ENCODE measurements at places on chromosomes 3 and 15.

DNA sequence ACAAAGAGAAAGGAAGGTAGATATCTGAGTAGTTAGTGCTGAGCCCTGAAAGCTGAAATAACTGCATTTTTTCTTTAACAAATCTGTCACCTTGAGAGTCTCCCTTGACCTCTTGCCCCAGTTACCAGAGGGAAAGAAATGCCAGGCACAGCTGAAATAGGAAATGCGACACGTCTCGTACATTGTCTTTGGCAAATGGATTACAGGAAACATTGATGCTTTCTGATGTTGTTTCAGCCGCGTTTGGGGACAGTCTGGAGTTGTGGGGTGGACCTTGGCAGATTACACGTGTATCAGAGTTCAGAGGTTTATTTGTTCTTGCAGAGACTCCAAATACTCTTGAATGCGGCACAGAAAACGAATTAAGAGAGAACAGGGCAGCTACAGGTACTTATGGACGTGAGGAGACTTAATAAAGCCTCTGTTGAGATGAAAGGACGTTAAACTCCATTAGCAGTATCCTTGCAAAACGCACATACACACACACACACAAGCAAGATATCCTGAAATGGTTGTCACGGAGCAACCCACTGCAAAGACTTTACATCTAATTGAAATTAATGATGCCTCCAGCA, 272.8 kb upstream of the RORA start:
- DNase-seq, result no peak

DNA sequence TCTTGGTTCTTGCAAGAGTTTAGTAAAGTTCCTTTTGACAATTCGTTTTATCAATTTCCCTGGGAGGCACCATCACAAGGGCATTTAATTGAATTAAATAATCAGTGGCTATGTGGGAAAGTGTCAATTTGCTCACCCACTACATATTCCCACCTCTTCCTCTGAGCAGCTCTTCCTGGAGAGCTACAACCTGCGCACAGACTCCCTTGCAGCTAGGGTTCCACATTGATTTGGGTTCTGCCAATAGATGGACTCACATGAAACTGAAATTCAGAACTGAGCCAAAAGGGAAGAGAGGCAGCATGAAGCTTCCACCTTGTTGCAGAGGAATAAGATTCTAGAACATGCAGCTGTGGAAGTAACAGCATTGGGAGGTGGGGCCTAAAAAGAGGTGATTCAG, 94.8 kb downstream of the TLE3 start:
- DNase-seq, result no peak

- no peak for DNase-seq
These were observed 26.0 kb downstream of the CYP19A1 start for GRCh38 chr15:51312166-51313073.

GRCh38 chr3:13037458-13038117, 35.6 kb downstream of the IQSEC1 start:
- DNase-seq, result no peak

- DNase-seq, result no peak
These were observed 73.8 kb downstream of the RPLP1 start for GRCh38 chr15:69526081-69527061.

GRCh38 chr3:120752230-120752629, 9.7 kb downstream of the GTF2E1 start:
- no peak for DNase-seq

DNA sequence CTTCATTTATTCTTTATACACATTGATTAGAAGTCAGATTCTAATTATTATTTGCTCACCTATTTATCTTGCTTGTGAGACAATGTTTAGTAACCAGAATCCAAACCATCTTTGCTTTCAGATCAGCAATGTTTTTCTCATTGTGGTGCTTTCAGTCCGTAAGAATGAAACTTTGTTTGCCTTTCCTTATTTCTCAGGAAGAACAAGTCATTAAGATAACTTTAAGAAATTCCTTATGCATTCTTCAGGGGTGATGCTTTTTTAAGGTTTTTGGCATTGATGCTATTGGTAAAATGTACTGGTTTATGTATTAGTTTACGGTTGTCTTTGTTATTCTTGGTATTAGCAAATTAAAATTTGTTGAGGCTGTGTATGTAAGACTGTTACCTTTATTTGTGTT, 120.8 kb upstream of the POU1F1 start:
- no peak for DNase-seq

DNA sequence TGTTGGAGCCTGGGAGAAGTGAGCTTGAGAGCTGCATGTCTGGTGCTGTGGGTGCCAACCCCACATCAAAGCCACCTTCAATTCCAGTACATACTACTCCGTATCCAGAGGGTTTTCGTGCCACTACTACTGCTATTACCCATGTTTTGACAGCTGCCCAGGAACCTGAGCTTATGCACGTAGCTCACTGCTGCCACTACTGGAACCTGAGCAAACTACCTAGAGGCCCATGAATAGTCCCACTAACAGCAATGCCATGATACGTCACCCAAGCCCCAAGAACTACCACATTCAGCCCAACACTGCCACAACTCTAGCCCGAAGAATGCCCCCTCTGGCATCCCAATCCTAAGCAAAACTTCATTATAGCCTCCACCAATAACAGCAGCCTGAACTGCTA, 215.2 kb upstream of the BCHE start:
- DNase-seq, result no peak

DNA sequence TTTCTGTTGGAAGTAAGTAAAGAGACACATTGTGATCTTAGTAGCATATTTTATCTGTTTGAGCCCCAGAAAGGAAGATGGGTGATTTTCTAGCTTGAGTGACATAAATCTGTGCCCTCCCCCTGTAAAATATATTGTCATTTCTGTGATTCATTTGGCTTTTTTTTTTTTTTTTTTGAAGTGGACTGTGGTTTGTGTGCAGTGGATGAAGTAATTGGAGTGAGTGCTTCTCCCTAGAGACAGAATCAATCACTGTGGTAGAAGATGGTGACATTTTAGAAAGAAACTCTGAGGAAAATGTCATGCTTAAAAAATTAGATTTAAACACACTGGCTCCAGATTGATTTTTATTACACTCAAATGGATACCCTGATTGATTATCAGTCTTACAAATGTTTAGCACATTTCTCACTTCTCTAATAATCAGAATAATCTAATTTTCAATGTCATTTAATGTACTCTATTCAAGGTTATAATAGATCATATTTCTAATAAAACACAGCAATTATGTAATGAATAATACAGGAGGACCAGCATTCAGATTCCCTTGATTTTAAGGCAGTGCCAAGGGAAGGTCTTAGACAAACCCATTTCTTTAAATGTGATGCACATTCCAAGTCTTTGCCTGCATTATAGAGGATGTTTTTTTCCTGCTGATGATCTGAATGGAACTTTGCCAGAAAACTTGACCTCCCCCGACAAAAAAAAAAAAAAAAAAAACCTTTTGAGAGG, 116.6 kb downstream of the TOP2B start:
- DNase-seq, result no peak

- peak; percentile 46 for DNase-seq
These were observed 23.1 kb downstream of the STIMATE start for GRCh38 chr3:52874160-52874701.

GRCh38 chr3:194928831-194929577, 243.3 kb downstream of the FAM43A start:
- DNase-seq, result no peak

DNA sequence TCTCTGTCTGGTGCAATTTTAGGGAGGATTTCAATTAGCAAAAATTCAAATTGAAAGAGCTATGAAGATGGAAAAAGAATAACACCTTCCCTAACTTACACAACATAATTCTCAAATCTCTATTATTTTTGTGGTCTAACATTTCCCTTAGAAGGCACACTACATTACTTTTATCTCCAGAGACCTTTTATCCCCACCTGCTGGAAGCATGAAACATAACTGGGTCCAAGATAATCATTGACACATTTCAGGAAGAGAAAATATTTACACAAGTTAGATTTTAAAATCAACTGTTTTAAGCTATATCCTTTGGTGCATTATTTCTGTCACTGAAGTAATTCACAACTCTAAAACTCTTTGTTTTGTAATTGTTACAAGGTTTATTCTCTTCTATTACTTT, 779.5 kb downstream of the ROBO1 start:
- DNase-seq, result peak; percentile 41

GRCh38 chr3:167148136-167148535, 232.0 kb downstream of the ZBBX start:
- DNase-seq, result no peak

- no peak for DNase-seq
These were observed 165.2 kb downstream of the PGPEP1L start for GRCh38 chr15:98842192-98842972.

- DNase-seq, result no peak
These were observed 794.9 kb downstream of the NTRK3 start for GRCh38 chr15:87461631-87462030.

DNA sequence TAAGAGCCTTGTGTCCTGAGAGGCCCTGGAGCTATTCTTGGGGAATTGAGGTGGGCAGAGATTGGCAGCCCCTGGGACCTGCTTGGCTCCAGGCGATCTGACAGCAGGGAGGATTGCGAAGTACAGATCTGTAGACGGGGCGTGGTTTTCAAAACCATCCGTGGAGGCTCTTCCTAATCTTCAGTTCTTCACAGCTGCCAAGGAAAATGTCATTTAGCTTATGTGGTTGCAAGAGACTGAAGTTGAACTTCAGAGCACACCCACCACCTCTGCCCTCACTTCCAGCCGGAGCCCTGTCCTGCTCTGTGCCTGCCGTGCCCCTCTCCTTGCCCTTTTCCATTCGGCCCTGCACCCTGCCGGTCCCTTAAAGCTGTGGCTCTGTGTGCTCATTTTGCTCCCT, 12.9 kb downstream of the NISCH start:
- no peak for DNase-seq

DNA sequence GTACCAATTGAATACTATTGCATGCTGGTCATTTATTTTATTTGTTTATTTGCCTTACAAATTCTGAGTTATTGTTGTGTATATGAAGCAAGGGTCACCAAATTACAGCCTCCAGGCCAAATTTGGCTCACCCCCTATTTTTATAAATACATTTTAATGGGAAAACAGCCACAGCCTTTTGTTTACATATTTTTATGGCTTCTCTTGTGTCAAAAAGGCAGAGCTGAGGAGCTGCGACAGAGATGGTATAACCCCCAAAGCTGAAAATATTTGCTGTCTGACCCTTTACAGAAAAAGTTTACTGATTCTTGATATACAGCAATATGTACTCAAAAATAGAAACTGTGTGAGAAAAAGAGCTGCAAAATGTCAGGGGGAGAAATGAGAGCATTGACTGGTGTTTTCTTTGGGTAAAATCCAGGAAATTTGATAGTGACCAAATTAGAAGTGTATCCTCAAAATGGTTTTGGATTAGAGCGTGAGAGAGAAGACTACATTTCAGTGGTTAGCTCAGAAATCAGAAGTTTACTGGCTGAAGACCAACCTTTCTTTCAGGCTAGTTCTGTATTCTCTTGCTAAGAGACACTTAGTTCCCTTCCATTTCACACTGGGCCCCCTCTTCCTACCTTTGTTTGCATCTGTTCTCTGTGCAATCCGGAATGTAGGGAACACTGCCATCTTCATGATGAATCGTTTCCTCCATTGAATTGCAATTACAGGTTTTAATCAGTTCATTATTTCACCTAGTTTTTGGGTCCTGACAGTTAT, 757.8 kb downstream of the AGBL1 start:
- no peak for DNase-seq

GRCh38 chr3:194937882-194938321, 252.2 kb downstream of the FAM43A start:
- DNase-seq, result no peak

- DNase-seq, result no peak
These were observed 41.4 kb upstream of the CCDC80 start for GRCh38 chr3:112682361-112682760.

DNA sequence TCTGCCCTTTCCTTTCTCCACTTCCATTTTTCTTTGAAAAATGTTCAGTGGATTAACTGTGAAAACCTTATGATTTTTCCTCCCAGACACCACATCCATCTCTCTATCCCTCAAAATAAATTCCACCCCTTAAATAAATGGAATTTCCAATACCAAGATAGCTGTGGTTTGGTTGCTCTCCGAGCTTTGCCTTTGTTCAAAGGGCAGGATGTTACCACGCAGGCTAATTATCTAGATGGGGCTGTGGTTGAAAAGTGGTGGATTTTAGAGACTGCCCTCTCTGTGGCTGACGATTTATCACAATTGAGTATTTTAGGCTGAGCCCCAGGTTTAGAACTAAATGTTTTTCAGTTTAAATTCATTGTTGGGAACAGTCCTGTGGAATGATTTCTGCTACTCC, 36.9 kb upstream of the CMSS1 start:
- DNase-seq, result peak; percentile 66

DNA sequence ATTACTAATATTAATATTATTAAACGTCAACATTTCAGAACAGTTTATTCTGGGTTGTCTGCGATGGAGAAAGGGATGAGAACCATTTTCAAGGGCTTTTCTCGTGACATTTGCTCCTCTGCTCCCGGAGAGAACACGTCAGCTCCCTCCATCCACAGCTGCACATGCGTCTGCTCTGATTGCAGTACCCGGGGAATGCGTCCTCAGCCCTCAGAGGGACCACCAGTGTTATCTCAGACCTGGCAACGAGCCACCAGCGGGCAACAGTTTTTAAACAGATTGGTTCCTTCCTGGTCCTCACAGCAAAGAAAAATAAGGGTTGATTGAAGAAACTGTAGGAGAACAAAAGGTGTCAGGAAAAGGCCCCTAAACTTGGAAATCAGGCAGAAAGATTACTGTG, 202.2 kb upstream of the ADAMTS9 start:
- no peak for DNase-seq

- DNase-seq, result no peak
These were observed 8.8 kb upstream of the LRCH3 start for GRCh38 chr3:197782230-197782629.

GRCh38 chr3:18772699-18773305, 347.7 kb upstream of the SATB1 start:
- no peak for DNase-seq

DNA sequence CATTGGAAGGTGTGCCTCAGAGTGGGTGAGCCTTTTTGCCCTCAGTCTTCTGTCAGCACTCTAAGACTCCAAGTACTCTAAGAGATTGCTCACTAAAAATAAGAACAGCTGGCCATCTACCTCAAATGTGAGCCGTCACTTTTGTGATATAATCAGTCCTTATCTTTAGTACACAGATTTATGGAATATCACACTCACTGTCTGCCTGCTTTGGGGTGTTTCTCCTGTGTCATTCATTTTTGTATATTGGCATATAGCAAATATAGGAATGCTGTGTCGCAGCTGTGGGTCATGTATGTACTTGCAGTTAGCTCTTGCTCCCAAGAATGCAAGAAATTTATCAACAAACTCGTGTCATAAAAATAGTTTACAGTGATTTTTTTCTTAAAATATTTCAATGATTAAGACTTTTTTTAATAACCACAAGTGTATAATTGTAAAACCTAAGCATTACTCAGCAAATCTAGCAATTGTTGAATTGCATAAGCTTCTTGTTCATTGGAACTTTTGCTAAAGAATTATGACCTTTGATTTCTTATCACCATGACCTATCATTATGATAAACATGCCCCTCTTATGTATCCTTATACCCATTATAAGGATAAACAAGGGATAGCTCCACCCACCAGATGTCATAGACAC, 18.8 kb downstream of the SETD5 start:
- DNase-seq, result peak; percentile 32

GRCh38 chr3:143139762-143140161, 20.2 kb downstream of the CHST2 start:
- no peak for DNase-seq

Measured in OCI-M1 (cell line).